Activated T-cell treated with anti-CD3 and anti-CD28 coated beads, Interleukin-2, amount 50 U/mL, for 72 hours (primary cell): ENCODE measurements at places on chromosomes 6 and 20. TPM values are rescaled to one million over a fixed set of nuclear protein-coding genes. Genes with fewer than 3 reads are reported as not detected.

GRCh38 chr6:162173466-162173865 lies 554.1 kb downstream of the PRKN start:
- no peak for DNase-seq

- peak; percentile 45 for DNase-seq
Measured at GRCh38 chr20:33209789-33210188, 7.4 kb upstream of the BPIFA3 start.

DNA sequence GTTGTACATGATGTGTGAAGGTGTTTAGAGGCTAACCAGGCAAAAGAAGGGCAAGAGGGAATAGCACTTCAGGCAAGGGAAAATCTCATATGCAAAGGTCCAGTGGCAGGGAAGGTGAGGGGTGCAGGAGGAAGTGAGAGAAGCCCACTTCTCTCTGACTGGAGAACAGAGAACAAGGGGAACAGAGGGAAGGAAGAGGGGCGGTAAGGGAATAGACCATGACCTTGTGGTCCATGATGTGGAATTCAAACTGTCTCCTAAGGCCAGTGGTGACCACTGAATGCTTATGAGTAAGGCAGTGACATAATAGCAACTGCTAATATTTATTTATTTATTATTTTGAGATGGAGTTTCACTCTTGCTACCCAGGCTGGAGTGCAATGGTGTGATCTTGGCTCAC lies 20.6 kb upstream of the SLC9A8 start:
- no peak for DNase-seq

DNA sequence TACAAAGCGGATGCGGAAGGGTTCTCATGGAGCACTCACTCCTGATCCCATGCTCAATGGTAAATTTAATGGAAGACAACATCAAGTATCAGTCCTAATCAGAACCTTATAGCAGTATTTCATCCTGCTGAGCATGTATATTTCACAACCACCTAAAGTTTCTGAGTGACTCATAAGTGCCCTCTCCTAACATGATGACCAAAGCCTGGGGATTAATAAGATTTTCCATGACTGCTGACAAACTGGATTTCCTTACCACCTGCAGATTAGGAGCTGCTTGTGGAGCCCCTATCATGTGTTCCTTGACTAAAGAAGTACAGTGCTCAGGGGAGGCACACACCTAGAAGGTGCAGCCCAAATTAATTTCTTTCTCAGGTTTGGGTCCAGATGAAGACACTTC lies 112.8 kb downstream of the INSM1 start:
- DNase-seq: no peak

- DNase-seq: peak; percentile 31
Measured at GRCh38 chr6:30568245-30568644, 3.0 kb upstream of the ABCF1 start.

DNA sequence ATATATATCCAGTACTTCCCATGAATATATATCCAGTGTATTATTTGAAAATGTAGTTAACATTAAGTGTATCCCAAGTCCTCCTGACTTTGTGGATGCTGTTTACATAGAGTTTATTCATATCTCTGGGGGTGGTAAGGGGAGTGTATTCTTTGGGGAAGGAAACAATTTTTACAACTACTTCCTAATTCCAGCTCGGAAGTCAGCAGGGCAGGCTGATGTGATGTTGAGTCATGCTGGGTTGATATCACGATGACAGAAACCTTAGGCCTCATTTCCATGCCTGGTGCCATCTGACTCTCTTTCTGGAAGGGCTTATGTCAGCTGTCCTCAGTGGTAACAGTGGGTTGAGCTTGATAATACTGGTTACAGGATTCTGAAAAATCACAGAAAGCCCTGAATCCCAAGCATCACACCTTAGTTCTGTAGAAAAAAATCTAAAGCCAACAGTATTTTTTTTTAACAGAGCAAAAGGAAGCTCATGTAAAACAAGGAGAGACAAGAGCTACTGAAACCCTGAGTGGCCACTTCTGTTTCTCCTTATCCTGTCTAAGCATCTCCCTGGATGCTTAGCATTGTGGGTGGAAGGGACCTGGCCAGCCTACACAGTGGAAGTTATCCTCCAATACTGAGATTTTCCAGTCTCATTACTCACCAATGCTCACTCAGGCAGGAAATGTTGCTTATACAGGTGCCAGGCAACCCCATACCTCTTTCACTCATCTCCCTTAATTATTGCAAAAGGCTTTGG lies 75.2 kb upstream of the IYD start:
- no peak for DNase-seq

GRCh38 chr6:110476046-110476849 lies at the start of gene SLC22A16:
Gene SLC22A16 (minus strand): TSS chr6:110476613. CDS start chr6:110476574, 39 bp downstream.
- no peak for DNase-seq

- DNase-seq: no peak
Measured at GRCh38 chr20:44622501-44623270, 28.8 kb downstream of the ADA start.

DNA sequence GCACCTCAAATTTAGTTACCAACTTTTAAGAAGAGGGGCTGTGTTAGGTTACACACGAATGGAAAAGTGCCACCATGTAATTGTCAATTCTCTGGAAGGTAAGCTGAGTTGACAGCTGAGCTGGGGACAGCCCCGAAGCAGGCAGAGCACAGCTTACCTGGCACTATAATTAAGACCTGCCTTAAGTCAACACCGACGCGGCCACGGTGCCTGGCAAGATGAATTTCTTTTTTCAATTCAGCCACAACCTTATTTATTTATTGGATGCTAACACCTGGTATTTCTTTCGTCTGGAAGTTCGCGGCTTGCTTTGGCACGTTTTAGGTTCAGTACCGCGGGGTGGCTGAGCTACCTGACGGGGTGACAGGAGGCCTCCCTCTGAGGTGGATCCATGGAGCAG lies 40.6 kb upstream of the NFATC2 start:
- no peak for DNase-seq

- no peak for DNase-seq
Measured at GRCh38 chr6:37987559-37987958, 168.0 kb downstream of the ZFAND3 start.

RBL1 gene
- total RNA-seq: 44.1 TPM

APOM gene
- total RNA-seq: 5.0 TPM

WFDC12 gene
- not detected for total RNA-seq

BMP5 gene
- total RNA-seq: not detected
